Suppressor macrophage treated with lipopolysaccharide for 4 hours (primary cell): ENCODE measurements at places on chromosomes 11 and 22.
A peak's percentile ranks its signal among the peaks of the same experiment; 100 is the strongest.

- DNase-seq: no peak
These were observed 224.6 kb downstream of the FAT3 start for GRCh38 chr11:92449222-92449621.

GRCh38 chr11:69385832-69386427 is 92.0 kb downstream of the MYEOV start:
- no peak for DNase-seq

- peak; percentile 89 for DNase-seq
These were observed 20.3 kb downstream of the CLPB start for GRCh38 chr11:72413914-72414628.

DNA sequence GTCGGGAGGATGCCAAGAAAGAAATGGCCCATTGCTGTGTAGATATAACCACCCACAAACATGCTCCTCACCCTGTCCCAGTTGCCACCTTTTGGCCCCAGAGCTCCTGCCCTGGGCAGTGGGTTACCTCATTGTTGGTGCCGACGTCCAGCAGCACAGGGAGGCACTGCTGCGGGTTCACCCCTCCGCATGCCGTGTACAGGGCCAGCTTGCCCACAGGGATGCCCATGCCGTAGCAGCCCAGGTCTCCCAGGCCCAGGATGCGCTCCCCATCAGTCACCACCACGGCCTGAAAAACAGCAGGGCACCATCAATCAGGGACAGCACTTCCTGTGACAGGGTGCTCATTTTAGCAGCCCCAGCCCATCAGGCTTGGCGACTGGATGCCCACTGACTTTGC is 123.1 kb downstream of the CCDC81 start:
- DNase-seq: no peak

- DNase-seq: no peak
These were observed 30.6 kb downstream of the KIRREL3 start for GRCh38 chr11:126969865-126970479.

DNA sequence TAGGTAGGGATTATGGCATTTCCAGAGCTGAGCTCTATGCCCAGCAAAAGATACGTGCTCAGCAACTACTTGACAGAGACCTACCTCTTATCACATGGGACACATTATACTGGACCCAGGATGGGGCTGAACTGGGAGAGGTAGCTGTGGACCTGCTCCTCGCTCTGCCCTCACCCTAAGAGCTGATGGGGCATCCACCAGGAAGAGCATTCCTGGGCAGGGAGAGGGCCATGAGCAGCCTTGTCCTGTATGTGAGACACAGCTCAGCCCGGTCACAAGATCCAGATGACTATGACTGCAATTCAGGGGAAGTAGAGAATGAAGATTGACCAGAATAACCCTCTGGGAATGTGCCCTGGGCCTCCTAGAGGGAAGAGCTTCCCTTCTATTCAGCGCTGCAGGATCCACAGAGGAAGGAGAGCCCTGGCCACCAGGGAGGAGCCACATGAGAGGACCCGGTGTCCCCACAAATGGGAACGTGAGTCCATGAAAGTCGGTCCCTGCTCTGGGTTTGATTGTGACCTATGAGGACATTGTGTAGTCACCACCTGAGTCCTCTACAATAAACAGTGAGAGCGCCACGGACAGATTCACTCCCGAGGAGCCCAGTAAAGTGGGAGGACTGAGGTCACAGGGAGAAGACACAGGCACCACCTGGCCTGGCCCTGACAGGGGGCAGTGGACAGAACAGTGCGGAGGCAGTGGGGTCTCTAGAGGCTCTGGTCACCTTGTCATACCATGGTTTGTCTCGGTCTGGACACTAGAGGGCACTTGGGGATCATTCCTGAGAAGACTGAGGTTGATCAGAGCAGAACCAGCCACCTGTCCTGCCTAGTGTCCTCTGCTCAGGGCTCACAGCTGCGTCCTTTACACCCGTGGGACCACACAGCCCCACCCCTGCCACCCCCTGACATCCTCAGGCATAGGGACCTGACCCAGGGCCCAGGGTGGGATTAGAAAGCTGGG is 99.5 kb downstream of the ZNF280B start:
- DNase-seq: peak; percentile 15

- DNase-seq: no peak
These were observed 19.7 kb upstream of the CTTN start for GRCh38 chr11:70378506-70379134.

- DNase-seq: no peak
These were observed 57.8 kb upstream of the TENM4 start for GRCh38 chr11:79498667-79499066.

DNA sequence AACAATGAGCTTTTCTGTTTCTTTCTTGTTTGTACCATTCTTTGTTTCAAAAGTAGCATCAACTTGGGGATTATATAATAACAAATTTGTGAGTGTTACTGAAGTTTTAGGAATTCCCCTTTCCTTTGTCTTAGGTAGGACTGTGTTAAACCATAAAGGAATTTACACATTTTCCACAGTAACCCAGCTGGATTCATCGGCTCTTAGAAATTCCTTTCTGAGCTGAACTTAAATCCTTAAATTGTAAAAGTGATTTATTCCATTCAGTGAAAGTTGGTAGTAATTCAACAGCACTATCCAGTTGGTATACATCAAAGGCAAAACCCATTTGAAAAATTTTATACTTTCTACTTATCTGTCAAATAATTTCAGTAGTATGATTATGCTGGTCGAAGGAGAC is 11.8 kb downstream of the EMSY start:
- no peak for DNase-seq
